ENCODE measurements at places on chromosomes 12 and 14.

GRCh38 chr12:125340791-125341190 lies 275.6 kb downstream of the AACS start:
- H3K4me3 ChIP-seq, result no peak overlapping the region
- no peaks in the 10 kb centered on the region for H3K36me3 ChIP-seq
- H3K27me3 ChIP-seq, result no peaks in the 10 kb centered on the region
- no peak for DNase-seq

- no peak for DNase-seq
- peaks cover 4% of the 10 kb centered on the region for H3K4me1 ChIP-seq
- H3K27ac ChIP-seq, result no peak overlapping the region
- H3K36me3 ChIP-seq, result no peaks in the 10 kb centered on the region
- peak overlapping the region; percentile 89 for H3K4me3 ChIP-seq
These were observed 1.7 kb downstream of the SOS2 start for GRCh38 chr14:50229681-50230080.

DNA sequence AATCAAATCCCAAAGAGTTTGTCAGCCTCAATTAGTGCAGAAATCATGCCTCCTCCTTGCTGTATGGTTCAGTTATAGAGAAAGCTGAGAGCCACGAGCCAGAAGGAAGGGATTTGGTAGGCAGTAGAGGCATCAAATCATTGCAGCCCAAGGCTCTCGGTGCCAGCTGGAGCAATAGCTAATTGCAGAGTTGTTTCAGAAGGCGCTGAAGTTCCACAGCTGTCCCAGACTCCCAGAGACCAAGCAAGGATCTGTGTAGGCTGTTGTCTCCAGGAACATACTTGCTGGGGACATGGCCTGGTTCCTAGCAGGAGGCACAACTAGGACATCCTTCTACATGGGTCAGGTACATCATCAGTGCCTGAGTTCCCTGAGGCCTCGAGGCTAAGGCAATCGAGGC lies 80.4 kb upstream of the WSCD2 start:
- no peaks in the 10 kb centered on the region for H3K27me3 ChIP-seq
- H3K4me3 ChIP-seq, result no peak overlapping the region
- DNase-seq, result no peak
- no peak overlapping the region for H3K27ac ChIP-seq

- no peak for DNase-seq
- H3K4me3 ChIP-seq, result no peak overlapping the region
- no peaks in the 10 kb centered on the region for H3K27me3 ChIP-seq
These were observed 514.2 kb downstream of the VRK1 start for GRCh38 chr14:97311411-97311810.

GRCh38 chr14:21039585-21040369 lies 2.4 kb upstream of the RNASE7 start:
- H3K27me3 ChIP-seq, result no peaks in the 10 kb centered on the region
- H3K36me3 ChIP-seq, result no peaks in the 10 kb centered on the region
- H3K27ac ChIP-seq, result peak overlapping the region; percentile 55
- peaks cover 13% of the 10 kb centered on the region for H3K4me1 ChIP-seq
- no peak overlapping the region for H3K4me3 ChIP-seq

GRCh38 chr14:21997300-21997699 lies 323.7 kb upstream of the OR4E1 start:
- H3K4me3 ChIP-seq, result no peak overlapping the region
- H3K4me1 ChIP-seq, result no peaks in the 10 kb centered on the region
- no peak overlapping the region for H3K27ac ChIP-seq

GRCh38 chr12:110531741-110532333 lies 29.7 kb downstream of the RAD9B start:
- no peak for DNase-seq
- no peak overlapping the region for H3K4me3 ChIP-seq
- H3K4me1 ChIP-seq, result peaks cover 6% of the 10 kb centered on the region
- H3K36me3 ChIP-seq, result no peaks in the 10 kb centered on the region

DNA sequence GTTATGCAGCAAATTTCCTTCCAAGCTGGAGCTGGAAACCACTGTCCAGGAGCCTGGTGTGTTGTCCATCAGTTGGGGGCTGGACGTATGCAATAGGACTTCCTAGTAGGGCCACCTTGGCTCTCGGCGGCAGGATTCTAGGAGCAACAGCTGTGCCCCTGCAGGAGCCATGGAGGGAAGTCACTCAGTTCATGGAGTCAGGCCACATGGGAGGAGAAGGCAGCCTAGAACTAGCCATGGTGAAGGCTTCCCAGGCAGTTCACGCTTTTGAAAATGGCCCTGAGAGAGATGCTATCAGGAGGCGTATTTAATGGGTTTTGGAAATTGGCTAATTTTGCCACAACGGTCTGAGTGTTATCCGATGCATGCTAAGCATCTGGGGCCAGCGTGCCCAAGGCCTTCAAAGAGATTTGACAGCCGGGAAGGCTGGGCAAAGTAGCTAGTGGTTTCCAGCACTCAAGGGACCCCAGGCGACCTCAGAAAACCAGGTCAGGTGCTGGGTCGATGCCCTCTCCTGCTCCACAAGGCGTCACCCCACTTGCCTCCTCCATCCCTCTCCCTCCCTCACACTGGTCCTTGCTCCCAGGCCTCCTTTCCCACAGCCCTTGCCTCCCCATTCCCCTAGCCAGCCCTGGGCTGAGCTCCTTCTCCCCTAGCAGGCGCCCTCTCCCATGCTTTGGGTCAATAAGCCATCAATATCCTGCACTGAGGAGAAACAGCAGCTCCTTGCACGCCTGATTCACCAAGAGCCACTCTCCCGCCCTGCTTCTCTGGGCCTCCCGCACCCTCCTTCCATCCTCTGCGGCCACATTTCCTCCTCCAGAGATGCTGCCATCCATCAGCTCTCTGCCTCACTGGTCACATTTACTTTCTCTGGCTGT lies 30.9 kb upstream of the SYNDIG1L start:
- DNase-seq, result no peak
- no peak overlapping the region for H3K4me3 ChIP-seq
- H3K36me3 ChIP-seq, result no peaks in the 10 kb centered on the region
- H3K27ac ChIP-seq, result no peak overlapping the region
- no peaks in the 10 kb centered on the region for H3K4me1 ChIP-seq
- H3K27me3 ChIP-seq, result no peaks in the 10 kb centered on the region

DNA sequence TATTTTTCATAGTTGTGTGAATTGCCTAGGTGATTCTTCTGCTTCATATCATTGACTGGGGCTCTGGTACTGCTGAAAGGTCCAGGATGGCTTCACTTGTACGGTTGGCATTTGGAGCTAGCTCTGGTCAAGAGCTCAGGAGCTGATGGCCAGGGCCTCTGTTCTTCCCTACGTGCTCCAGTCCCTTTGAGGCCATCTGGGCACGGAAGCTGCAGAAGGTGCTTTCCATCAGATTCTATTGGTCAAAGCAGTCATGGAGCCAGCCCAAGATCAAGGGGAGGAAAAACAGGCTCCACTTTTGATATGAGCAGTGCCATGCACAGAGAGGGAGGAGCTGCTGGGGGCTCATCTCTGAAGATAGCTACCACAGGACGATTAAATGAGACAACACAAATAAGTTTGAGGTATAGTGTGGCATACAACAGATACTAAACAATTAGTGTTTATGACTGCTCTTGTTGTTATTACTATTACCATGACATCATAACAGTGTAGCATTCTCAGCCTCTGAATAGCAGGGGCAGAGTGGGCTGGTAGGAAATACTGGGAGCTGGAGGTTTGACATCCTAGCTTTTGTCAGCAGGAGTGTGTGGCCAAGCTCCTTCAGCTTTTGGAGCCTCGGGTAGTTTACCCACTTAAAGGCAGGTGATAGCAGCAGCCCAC lies 10.4 kb downstream of the KRT83 start:
- no peaks in the 10 kb centered on the region for H3K36me3 ChIP-seq
- H3K4me1 ChIP-seq, result no peaks in the 10 kb centered on the region
- H3K27me3 ChIP-seq, result no peaks in the 10 kb centered on the region

GRCh38 chr12:47900131-47901062 lies 4.4 kb downstream of the VDR start:
- H3K36me3 ChIP-seq, result no peaks in the 10 kb centered on the region

DNA sequence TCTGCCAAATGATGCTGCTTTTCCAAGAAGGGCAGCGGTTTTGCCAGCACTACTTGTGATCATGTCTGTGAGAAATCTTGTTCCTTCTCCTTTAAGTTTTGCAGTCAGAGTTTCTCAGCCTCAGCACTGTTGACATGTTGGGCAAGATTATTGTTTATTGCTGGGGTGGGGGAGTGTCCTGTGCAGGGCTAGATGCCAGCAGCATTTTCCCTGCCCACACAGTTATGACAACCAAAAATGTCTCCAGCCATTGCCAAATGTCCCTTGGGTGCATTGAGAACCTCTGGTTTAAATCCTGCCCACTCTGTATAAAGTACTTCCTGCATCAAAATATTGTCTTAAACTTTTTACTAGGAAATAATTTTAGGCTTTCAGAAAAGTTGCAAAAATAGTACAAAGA lies 20.0 kb downstream of the TMEM132C start:
- H3K27me3 ChIP-seq, result no peaks in the 10 kb centered on the region
- DNase-seq, result no peak
- H3K4me3 ChIP-seq, result no peak overlapping the region
- no peak overlapping the region for H3K27ac ChIP-seq
- no peaks in the 10 kb centered on the region for H3K36me3 ChIP-seq

GRCh38 chr14:58731465-58732293 lies 93.9 kb downstream of the DACT1 start:
- H3K27ac ChIP-seq, result no peak overlapping the region
- no peaks in the 10 kb centered on the region for H3K36me3 ChIP-seq
- no peaks in the 10 kb centered on the region for H3K4me1 ChIP-seq
- no peak overlapping the region for H3K4me3 ChIP-seq
- no peaks in the 10 kb centered on the region for H3K27me3 ChIP-seq

GRCh38 chr12:123269896-123270213 lies 1.8 kb downstream of the CDK2AP1 start:
- peak overlapping the region; percentile 69 for H3K4me3 ChIP-seq
- H3K27ac ChIP-seq, result peak overlapping the region; percentile 79
- peaks cover 9% of the 10 kb centered on the region for H3K4me1 ChIP-seq
- DNase-seq, result no peak
- no peaks in the 10 kb centered on the region for H3K27me3 ChIP-seq
- no peaks in the 10 kb centered on the region for H3K36me3 ChIP-seq

DNA sequence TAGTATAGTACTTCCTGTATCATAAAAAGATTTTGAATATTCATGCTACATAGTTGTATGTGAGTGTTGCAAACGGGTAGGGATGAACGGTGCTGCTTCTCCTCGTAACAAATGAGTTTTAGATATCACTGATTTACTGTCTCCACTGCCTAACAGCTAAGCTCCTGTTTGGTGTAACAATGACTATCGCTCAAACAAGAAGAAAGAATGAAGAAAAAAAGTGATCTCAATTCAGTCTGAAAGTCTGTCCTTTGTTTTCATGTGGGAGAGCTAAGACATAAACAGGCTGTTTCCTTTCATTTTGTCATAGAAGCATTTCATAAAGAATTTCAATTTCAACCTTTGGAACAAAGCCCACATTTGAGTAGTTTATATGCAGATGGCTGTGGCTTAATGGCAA lies 26.1 kb upstream of the RTRAF start:
- no peaks in the 10 kb centered on the region for H3K27me3 ChIP-seq
- peak overlapping the region; percentile 7 for H3K4me3 ChIP-seq
- H3K4me1 ChIP-seq, result peaks cover 1% of the 10 kb centered on the region
- no peak for DNase-seq
- H3K27ac ChIP-seq, result no peak overlapping the region

DNA sequence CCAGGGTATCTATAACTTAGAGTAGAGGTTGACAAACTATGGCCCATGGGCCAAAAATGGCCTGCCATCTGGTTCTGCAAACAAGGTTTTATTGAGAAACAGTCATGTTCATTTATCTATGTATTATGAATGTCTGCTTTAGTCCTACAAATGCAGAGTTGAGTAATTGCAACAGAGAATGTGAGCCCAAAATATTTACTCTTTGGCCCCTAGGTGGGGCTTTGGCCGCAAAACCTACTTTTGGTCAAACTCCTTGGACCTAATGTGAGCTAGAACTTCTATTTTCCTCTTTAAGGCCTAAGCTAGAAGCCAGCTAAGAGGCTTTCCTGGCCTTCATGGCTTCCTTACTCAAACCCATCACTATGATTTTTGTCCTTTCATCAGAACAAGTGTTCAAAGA lies 379.1 kb downstream of the NELL2 start:
- H3K27ac ChIP-seq, result no peak overlapping the region
- H3K4me3 ChIP-seq, result no peak overlapping the region
- DNase-seq, result no peak
- no peaks in the 10 kb centered on the region for H3K36me3 ChIP-seq

- peaks cover 1% of the 10 kb centered on the region for H3K4me1 ChIP-seq
- no peaks in the 10 kb centered on the region for H3K27me3 ChIP-seq
- no peak overlapping the region for H3K4me3 ChIP-seq
- no peaks in the 10 kb centered on the region for H3K36me3 ChIP-seq
- no peak for DNase-seq
- H3K27ac ChIP-seq, result no peak overlapping the region
These were observed 90.3 kb downstream of the AKAP6 start for GRCh38 chr14:32419429-32419828.

- H3K27ac ChIP-seq, result no peak overlapping the region
- H3K4me1 ChIP-seq, result no peaks in the 10 kb centered on the region
- H3K4me3 ChIP-seq, result no peak overlapping the region
- DNase-seq, result no peak
- no peaks in the 10 kb centered on the region for H3K36me3 ChIP-seq
These were observed 924 bp upstream of the MANSC1 start for GRCh38 chr12:12350868-12351463.

DNA sequence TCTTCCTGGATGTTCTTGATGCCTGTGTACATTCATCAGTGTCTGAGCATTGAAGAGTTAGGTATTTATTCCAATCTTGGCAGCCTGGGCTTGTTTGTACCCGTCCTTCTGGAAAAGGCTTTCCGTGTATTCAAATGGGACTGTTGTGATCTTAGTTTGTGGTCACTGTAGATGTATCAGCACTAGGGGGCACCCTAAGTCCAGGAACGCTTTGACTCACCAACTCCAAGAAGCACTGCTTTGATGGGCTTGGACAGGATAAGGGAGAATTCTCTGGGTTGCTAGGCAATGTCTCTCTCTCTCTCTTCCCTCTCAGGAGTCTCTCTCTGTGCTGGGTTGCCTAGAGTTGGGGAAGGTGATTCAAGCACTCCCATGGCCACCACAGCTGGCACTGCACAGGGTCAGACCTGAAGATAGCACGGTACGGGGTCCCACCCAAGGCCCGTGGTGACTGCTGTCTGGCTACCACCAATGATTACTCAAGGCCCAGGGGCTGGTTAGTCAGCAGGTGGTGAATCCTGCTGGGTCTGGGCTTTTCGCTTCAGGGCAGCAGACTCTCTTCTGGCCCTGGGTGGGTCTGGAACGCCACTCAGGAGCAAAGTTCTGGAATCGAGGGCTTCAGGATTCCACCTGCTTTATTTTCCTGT lies 211.1 kb upstream of the RGS6 start:
- no peak overlapping the region for H3K4me3 ChIP-seq
- no peaks in the 10 kb centered on the region for H3K4me1 ChIP-seq
- no peak overlapping the region for H3K27ac ChIP-seq
- no peaks in the 10 kb centered on the region for H3K36me3 ChIP-seq
- no peaks in the 10 kb centered on the region for H3K27me3 ChIP-seq
- no peak for DNase-seq

- H3K4me3 ChIP-seq, result no peak overlapping the region
- H3K27me3 ChIP-seq, result no peaks in the 10 kb centered on the region
- H3K36me3 ChIP-seq, result no peaks in the 10 kb centered on the region
- DNase-seq, result no peak
- no peak overlapping the region for H3K27ac ChIP-seq
- no peaks in the 10 kb centered on the region for H3K4me1 ChIP-seq
These were observed 33.0 kb downstream of the P2RX2 start for GRCh38 chr12:132651444-132652100.

- peak overlapping the region; percentile 64 for H3K27ac ChIP-seq
- H3K27me3 ChIP-seq, result no peaks in the 10 kb centered on the region
- no peaks in the 10 kb centered on the region for H3K36me3 ChIP-seq
- peaks cover 12% of the 10 kb centered on the region for H3K4me1 ChIP-seq
- peak; percentile 64 for DNase-seq
These were observed 42.6 kb upstream of the MED13L start for GRCh38 chr12:116319898-116320621.

Measured in ovary (tissue), 10 donors.